ENCODE measurements at places on chromosomes 11 and 22. TPM values are rescaled to one million over a fixed set of nuclear protein-coding genes. Genes with fewer than 3 reads are reported as not detected.
A peak's percentile ranks its signal among the peaks of the same experiment; 100 is the strongest.

The MMP1 gene
- not detected for total RNA-seq

The PRRG4 gene
- 0.33 TPM for total RNA-seq

The OR52H1 gene
- not detected for total RNA-seq

DNA sequence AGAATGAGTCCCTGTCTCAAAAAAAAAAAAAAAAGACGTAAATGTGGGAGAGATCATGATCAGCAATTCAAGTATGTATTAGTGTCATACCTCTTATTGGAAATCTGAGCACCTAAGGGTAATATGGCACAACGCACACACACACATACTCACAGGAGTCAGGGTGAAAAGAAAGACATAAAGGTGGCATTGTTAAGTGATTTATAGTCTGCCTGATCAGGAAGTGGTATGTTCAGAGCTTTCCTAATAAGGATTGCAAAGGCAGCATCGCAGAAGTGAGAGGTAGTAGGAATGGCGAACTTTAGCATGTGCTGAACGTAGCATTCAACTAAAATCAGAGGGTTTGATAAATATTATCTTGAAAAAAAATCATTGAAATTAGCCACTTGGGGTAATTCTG, 854.3 kb downstream of the METTL15 start:
- H3K4me1 ChIP-seq = no peaks in the 10 kb centered on the region
- no peaks in the 10 kb centered on the region for H3K36me3 ChIP-seq
- no peak for DNase-seq
- no peak overlapping the region for H3K4me3 ChIP-seq

DNA sequence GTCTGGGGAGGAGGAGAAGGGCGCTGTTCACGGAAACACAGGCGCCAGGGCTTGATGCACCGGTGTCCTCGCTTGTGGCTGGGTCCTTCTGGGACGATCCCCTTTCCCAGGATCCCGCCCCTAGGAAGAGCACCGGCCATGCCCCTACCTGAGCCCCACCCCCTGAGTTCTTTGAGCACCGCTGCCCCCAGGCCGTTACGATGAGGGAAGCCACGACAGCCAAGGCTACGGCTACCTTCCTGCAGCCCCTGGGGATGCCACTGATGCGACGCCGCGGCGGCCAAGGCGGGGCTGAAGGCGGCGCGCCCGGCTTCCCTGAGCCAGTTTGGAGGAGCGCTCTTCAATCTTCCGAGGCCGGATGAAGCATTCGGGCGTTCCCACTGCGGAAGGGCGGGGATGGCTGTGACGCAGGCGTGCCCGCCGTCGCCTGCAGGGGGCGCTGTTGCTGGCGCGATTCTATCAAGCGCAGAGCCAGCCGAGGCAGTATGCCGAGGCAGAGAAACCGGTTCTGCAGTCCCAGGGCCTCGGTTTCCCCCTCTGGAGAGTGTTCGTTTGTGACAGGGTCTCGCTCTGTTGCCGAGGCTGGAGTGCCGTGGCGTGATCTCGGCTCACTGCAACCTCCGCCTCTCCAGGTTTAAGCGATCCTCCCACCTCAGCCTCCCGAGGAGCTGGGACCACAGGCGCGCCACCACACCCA, 9.7 kb upstream of the NEFH start:
- peak; percentile 33 for DNase-seq
- peaks cover 8% of the 10 kb centered on the region for H3K4me1 ChIP-seq
- H3K27me3 ChIP-seq = peaks cover 93% of the 10 kb centered on the region
- H3K36me3 ChIP-seq = no peaks in the 10 kb centered on the region
- H3K4me3 ChIP-seq = peak overlapping the region; percentile 52

DNA sequence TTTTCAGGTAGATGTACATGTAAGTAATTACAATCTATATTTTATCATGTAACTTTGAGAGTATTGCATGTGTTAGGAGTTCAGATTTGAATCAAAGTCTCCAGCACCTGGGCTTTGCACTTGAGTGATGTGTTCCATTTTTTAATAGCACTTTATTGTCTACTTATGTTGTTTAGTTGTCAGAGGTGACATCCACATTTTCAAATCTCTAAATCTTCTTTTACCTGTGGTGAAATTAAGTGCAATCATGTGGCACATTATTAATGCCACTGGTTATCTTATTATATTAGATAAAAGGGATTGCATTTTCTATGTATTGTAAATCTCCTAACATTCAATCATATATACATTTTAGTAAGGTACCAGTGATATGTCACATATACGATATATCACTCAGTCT, 333.4 kb downstream of the AASDHPPT start:
- H3K4me1 ChIP-seq = no peaks in the 10 kb centered on the region
- H3K27me3 ChIP-seq = no peaks in the 10 kb centered on the region
- H3K36me3 ChIP-seq = no peaks in the 10 kb centered on the region
- DNase-seq = no peak

- peak overlapping the region; percentile 80 for H3K27ac ChIP-seq
- H3K4me1 ChIP-seq = peaks cover 82% of the 10 kb centered on the region
- H3K4me3 ChIP-seq = no peak overlapping the region
- DNase-seq = no peak
- H3K27me3 ChIP-seq = no peaks in the 10 kb centered on the region
These were observed 57.0 kb downstream of the RBFOX2 start for GRCh38 chr22:35971456-35972119.

Measured in left ventricle myocardium inferior (tissue), 1 donor.